Hindlimb muscle (tissue), 1 donor: ENCODE measurements at places on chromosomes 11 and 22. TPM values are rescaled to one million over a fixed set of nuclear protein-coding genes. Genes with fewer than 3 reads are reported as not detected.

- no peak for DNase-seq
These were observed 27.4 kb upstream of the MUC15 start for GRCh38 chr11:26599425-26599824.

- DNase-seq, result no peak
These were observed 553.6 kb downstream of the BUD13 start for GRCh38 chr11:116219171-116219635.

DNA sequence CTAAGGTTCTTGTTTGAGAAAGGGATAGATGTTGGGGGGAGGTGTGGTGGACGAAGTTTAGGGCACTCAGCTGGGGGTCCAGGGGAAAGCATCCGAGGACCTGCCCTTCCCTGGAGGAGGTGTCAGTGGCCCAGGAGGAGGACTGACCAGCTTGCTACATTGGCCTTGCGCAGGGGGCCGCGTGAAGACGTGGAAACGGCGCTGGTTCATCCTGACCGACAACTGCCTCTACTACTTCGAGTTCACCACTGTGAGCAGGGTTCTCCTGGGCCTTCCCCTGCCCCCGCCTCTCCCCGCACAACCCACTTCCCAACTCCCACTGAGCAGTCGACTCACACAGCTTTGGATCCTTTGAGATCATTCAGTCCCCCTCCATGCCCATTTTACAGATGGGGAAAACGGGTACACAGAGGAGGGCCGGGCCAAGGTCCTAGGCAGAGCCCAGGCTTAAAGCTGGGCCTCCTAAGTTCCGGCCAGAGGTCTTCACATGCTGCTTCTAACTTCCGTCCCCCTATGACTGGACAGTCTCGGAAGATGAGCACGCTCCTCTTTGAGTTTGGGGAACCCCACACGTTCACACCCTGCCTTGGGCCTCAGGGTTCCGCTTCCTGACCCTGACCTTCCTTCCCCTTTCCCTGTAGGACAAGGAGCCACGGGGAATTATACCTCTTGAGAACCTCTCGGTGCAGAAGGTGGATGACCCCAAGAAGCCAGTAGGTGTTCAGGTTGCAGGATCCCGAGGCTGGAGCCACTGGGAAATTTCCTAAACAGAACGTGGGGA, 28.7 kb downstream of the CYTH4 start:
- DNase-seq, result no peak

DNA sequence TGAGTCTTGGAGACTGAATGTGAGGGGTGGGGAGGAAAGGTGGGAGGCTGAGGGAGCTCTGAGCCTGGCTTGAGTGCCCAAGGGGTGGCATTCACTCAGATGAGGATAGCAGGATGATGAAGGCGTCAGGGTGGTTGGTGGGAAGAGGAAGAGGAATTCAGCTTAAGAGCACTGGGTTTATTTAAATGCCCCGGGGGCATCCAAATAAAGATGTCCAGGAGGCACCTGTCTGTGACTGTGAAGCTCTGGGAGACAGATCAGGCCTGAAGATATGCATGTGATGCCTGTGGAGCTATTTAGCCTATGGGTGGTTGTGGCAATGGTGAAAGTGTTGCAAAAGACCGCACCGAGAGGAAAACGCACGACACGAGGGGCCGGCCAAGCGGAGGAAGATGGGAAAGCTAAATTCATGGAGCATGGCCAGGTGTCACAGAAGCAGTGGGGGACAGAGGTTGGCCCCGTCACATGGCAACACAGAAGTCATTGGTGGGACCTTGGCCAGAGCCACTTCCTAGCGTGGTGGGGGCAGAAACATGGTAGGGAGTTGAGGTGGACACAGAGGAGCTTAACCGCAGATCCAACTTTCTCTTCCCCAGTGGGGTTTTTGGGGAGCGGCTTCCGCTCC, 15.5 kb downstream of the SLC37A2 start:
- DNase-seq, result no peak

DNA sequence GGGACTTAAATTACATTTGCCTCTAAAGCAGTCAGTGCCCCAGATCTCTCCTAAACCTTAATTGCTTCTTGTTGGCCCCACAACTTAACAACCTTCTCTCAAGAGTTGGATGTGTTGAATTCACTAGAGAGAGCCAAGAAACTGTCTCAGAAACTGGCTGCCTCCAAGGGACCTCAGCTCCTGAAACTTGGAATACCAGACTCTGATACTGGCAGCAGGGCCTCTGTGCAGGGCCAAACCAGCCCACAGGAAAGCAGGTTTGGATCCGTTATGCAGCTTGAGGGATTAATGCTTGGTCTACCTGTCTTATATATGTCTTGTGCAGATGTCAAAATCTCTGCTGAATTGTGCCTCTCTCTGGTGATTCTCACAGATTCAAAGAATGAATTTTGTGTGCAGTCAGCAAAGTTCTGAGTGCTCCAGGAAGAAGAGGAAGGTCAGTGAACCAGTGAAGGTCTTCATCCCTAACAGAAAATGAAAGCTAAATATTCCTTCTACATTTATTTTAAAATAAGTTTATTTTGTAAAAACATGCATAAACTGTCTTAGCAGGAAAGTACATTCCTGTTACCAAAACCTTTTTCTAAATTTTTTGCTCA, 70.8 kb downstream of the LIF start:
- no peak for DNase-seq

GRCh38 chr11:9566561-9567063, 6.9 kb upstream of the WEE1 start:
- DNase-seq, result no peak

GRCh38 chr11:69401715-69402114, 79.7 kb upstream of the LINC01488 start:
- DNase-seq, result no peak

DNA sequence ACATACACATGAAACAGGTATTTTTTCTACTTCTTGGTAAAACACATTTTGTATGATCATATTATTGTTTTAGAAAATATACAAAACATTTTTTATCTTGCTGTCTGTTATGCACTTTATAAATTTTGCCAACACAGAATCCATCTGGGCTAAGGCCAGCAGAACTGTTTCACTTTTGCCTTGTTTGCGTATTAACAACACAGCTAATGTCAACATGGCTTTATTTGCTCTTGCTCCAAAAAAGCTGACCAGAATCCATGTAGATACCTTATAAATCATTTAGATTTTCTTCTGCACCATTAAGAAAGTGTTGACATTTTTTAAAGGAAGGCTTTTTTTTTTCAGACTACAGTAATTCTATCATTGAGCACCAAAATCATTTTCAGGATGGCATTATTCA, 58.1 kb upstream of the PGR start:
- DNase-seq, result no peak

DNA sequence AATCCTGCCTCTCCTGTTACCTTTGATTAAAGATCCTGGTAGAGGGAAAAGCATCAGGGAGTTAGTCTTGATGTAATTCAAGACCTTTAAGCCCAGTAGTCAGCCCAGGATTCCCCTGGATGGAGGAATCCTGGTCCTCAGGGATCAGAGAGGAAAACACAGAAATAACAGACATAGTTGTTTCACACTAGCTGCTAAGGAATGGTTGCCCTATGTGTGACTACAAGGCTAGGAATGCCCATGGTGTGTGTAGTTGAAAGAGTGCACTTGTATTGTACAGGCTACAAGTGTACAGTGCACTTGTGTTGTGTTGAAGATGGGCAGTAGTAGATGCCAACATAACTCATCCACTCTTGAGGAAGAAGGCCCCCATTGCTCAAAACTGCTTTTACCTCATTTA, 226.8 kb downstream of the AASDHPPT start:
- no peak for DNase-seq

GRCh38 chr11:118211006-118211405, 13.8 kb downstream of the JAML start:
- no peak for DNase-seq

DNA sequence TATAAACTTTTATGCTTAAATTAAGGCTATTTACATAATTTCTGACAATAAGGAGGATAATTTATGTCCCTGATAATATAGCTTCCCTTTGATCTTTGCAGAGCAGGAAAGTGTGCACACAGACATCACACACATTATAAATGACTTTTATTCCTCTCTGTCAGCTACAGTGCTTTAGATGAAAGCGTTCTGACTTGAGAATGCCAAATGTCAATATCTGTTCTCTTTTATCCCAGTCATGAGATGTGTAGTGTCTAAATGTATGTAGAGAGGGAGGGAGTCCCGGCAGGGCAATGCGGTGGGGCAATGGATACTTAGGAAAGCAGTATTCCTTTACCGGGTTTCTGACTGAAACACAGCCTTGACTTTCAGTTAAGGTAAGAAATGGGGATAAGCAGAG, 225.4 kb upstream of the CHORDC1 start:
- DNase-seq, result no peak

DNA sequence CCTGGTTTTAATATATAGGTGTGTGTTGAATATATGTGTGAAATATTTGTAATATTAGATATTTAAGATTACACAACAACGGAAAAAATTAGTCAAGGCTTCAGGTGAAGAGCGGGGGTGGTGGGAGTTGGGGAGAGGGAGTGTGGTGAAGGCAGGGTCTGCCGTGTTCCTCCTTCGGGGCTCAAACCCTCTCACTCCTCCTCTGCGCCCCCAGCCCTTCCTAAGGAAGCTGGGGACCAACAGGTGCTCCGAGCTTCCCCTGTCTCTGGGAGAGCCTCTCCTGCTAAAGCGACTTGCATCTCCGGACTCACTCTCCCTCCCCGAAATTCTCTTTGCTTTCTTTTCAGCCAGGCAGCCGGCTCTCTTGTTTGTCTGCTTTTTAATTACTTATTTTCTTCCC, 960 bp upstream of the CADM1 start:
- no peak for DNase-seq

- DNase-seq, result no peak
These were observed 73.6 kb downstream of the CSTPP1 start for GRCh38 chr11:47010179-47010578.

GRCh38 chr11:112355726-112356125, 95.1 kb upstream of the PLET1 start:
- DNase-seq, result no peak

GRCh38 chr11:113382121-113382520, 5.5 kb upstream of the ANKK1 start:
- no peak for DNase-seq

- DNase-seq, result no peak
These were observed 16.3 kb downstream of the FXYD6 start for GRCh38 chr11:117860139-117860538.

DNA sequence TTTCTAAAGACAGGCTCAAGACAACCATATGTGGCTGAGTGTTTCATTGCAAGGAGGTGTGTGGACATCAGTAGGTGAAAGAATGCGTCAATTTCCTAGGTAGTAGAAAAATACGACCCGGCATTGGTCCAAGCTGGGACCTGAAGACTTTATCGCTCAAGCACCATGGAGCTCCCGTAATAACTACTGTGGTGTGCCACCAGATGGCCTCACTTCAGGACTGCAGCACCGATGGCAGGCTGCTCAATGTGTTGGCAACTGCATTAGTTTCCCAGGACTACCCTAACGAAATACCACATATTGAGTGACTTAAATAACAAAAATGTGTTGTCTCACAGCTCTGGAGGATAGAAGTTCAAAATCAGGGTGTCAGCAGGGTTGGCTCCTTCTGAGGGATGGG, 72.4 kb upstream of the FAT3 start:
- DNase-seq, result no peak

GRCh38 chr11:63918507-63919191, 1.7 kb upstream of the RCOR2 start:
- DNase-seq, result peak; percentile 74

- peak; percentile 31 for DNase-seq
These were observed 102.4 kb downstream of the ARHGAP42 start for GRCh38 chr11:100789500-100789899.

- no peak for DNase-seq
These were observed 20.3 kb downstream of the ZC3H12C start for GRCh38 chr11:110113505-110113904.

GRCh38 chr22:17194213-17194612, 25.0 kb downstream of the ADA2 start:
- no peak for DNase-seq

- DNase-seq, result no peak
These were observed 361.0 kb upstream of the ANO3 start for GRCh38 chr11:25970726-25971508.

DNA sequence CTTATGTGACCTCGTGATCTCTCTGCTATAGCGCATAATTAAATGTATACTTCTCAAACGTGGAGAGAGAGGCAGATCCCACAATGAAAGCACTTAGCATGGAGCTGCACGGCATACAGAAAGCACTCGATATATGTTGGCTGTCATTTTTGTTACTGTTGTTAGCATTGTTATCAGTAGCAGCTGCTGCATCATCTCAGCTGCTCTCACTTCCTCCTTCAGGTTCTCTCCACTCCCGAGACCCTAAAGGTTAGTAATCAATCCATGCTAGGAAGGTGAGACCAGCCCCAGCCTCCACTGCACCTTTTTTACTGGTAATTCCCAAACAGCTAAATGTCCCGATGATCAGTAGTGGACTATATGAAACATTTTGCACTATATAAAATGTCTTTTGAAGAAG, 13.4 kb upstream of the API5 start:
- DNase-seq, result no peak

DNA sequence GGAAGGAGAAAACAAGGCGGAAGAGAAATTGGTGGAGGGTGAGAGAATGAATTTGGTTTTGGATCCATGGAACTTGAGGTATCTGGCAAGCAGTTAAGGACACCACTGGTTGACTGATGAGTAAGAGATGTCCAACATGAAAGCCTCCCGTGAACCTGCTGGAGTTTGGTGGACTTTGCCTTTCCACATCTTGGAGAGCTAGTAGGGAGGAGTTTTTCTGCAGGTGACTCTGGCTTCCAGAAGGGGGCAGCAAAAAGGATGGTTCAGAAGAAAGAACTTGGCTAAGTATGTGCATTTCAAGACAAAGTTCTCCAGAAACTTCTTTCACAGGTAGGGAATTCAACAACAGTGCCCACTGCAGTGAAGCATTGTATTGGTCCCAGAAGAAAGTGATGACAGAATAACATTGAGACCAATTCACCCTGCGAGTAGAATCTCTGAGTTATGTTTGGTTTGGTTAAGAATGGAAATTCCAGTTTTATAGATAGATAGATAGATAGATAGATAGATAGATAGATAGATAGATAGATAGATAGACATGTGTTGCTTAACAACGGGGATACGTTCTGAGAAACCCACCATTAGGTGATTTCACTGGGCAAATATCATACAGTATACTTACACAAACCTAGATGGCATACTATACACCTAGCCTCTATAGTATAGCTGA, 28.5 kb downstream of the DCDC1 start:
- DNase-seq, result no peak

PHOX2A gene
- polyA plus RNA-seq, result 0.21 TPM

TPH1 gene
- polyA plus RNA-seq, result 0.79 TPM

CCDC87 gene
- polyA plus RNA-seq, result 0.25 TPM

SLC22A8 gene
- not detected for polyA plus RNA-seq

PGA5 gene
- 1.1 TPM for polyA plus RNA-seq

OOSP4A gene
- polyA plus RNA-seq, result not detected

PLAAT5 gene
- polyA plus RNA-seq, result 4.6 TPM

MAJIN gene
- not detected for polyA plus RNA-seq

RCOR2 gene
- polyA plus RNA-seq, result 11.0 TPM

CCDC116 gene
- 0.45 TPM for polyA plus RNA-seq

SCGB1D2 gene
- polyA plus RNA-seq, result not detected

WNT7B gene
- 0.12 TPM for polyA plus RNA-seq

GSTT2 gene
- 0.41 TPM for polyA plus RNA-seq

JRKL gene
- polyA plus RNA-seq, result 10.4 TPM
